ENCODE measurements at places on chromosomes 13 and 19. TPM values are rescaled to one million over a fixed set of nuclear protein-coding genes. Genes with fewer than 3 reads are reported as not detected.

DNA sequence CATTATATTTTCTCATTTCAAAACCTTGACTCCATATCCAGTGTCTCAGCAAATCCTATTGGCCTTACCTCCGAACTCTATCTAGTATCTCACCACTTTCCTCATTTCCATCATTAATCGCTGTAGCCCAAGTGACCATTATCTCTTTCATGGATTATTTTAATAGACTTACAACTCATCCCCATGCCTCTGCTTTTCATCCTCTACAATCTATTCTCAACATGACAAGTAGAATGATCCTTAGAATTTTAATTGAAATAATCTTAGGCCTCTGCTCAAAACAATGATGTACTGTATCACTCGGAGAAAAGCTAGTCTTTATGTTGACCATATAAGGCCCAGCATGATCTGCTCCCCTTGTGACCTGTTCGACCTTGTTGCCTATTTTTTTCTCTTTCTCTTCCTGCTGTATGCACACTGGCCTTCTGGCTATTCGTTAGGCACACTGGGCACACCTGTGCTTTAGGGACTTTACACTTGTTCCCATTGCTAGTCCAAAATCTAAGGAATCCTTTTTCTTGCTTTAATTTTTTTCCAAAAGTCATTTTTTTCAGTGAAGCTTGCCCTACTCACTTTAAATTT is 21.4 kb downstream of the DNAJC15 start:
- no peak for DNase-seq

- no peak for DNase-seq
Observed at GRCh38 chr13:102367836-102368235, 34.0 kb downstream of the FGF14 start.

DNA sequence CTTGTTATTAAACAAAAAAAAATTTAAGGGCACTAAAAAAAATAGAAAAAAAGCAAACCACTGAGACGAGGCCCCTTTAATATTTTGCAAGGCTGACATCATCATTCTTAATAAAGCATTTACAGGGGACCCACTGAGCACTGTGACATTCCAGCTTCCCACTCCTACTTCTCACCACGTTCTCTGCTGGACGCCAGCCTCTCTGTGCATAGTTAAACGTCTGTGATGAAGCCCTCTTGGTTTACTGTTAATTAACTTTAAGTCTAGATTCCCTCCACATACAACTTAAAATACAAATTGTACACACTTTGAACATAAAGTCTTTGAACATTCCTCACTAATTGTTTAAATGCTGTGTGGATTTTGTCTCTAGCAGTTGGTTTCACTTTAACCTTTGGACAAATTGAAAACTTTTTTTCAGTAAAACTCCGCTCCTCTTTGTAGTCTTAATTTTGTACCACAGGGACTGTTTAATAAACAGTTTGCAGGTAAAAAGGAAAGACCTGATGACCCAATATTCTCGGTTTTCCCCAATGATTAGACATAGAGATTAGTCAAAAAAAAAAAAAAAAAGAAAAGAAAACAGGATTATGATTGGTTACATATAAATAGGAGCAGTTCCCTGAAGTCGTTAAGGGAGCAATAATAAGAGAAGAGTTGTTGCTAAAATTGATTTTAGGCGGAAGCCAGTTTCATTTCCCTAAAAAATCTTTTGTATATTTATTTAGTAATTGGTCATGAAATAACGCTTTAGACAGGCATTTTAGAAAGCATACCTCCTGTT is 219.8 kb downstream of the MZT1 start:
- DNase-seq: no peak

- DNase-seq: no peak
Observed at GRCh38 chr13:66655847-66656454, 574.2 kb downstream of the PCDH9 start.

GRCh38 chr13:52933547-52934210 is 85.2 kb upstream of the PCDH8 start:
- no peak for DNase-seq

DNA sequence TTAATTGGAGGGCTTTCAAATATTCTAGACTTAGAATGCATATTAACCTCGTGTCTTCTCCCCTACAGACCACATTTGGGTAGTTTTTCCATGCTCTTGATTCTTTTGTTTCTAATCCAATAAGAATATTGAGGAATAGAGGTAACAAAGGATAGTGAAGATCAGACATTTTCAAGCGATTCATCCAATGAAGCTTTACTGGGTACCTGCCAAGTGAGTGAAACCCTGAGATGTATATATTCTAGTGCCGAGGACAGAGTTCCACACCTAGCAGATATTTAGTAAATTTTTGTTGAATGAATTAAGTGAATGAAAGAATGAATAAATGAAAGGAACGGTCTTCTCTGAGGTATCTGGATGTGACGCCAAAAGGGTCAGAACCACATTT is 442 bp upstream of the RFC3 start:
- no peak for DNase-seq

DNA sequence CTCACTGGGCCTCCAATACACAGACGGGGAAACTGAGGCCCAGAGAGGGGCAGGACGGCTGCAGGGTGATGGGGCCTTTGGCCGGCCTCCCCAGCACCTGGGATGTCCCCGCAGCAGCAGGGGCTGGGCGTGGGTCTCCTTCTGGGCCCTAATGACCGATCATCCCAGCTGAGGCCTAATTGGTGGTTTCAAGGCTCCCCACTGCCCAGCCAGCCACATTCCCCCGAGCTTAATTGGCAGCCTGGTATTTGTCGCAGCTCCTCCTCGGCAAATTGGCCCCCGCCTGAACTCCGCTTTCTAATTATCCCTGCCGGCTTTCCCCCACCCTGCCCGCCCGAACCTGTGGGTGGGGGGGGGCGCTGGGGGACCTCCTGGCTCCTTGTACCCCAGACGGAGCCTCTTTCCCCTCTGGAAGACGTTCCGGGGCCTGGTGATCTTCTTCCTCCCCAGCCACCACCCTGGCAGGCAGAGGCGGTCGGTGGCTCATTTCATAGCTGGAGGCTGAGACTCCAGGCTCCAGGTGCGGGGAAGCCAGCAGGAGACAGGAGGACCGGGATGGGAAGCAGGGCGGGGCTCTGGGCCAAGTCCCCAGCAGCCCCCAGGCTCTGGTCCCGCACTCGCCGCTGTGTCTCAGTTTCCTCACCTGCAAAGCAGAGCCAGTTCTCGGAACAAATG is 27.2 kb upstream of the WDR18 start:
- peak; percentile 78 for DNase-seq

- DNase-seq: peak; percentile 70
Observed at GRCh38 chr19:45681391-45682015, 10.2 kb downstream of the SNRPD2 start.

DNA sequence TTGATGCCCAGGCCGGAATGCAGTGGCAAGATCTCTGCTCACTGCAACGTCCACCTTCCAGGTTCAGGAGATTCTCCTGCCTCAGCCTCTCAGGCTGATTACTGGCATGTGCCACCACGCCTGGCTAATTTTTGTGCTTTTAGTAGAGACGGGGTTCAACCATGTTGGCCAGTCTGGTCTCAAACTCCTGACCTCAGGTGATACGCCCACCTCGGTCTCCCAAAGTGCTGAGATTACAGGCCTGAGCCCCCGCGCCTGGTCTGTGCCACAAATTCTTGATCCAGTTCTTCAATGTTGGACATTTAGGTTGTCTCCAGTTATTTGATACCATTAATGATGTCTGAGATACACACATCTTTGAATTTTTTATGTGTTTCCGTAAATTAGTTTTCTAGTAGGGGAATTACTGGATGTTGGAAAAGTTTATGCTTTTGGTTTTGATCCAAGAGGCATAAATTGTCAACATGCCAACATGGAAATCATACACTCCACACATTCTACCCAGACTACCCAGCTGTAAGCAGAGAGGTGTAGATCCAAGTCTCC is 525 bp upstream of the COG3 start:
- DNase-seq: no peak

DNA sequence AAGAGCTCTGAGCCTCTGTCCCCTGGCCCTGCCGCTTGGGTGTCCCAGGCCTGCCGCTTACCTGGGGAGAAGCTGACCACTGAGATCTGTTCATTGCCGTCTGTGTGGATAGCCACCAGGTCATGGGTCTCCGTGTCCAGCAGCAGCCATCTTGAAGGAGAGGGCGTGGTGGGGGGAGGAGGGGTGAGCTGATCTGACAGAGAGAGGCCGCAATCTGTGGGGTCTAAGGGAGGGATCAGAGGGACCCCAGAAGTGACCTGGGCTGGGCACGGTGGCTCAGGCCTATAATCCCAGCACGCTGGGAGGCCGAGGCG is 14.6 kb upstream of the GPR4 start:
- no peak for DNase-seq

- DNase-seq: no peak
Observed at GRCh38 chr13:101399365-101399764, 16.9 kb downstream of the NALCN start.

- no peak for DNase-seq
Observed at GRCh38 chr13:30857018-30857417, 49.1 kb upstream of the MEDAG start.

- no peak for DNase-seq
Observed at GRCh38 chr13:94987081-94987480, 274.7 kb upstream of the SOX21 start.

- no peak for DNase-seq
Observed at GRCh38 chr13:59447031-59447430, 716.7 kb downstream of the DIAPH3 start.

DNA sequence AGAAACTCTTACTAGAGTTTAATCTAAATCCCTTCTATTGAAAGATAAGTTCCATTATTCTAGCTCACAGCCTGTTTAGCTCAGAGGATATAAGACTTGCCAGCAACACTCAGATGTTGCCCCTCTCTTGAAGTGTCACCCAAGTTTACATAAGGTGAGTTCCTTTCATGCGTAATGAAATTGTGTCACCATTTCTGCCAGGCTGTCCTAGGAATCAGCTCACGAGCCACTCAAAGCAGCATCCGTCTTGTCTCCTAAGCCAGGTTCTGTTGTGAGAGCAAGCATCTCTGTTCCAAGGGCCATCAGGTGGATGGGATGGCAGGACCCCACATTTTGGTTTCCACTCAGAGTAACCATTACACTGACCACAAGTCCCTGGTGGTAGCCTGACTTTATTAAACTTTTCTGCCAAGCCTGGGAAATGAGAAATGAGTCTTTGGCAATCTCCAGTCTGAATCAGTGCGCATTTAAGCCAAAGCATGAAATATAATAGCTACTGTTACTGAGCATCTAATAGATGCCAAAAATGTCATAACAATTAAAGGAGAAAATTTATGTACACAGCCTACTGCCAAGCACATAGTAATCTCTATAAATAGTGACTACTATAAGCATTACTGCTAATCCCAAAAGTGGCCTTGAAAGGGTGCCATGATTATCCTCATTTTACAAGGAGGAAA is 179.6 kb upstream of the MIR17HG start:
- no peak for DNase-seq

- no peak for DNase-seq
Observed at GRCh38 chr19:48591021-48591420, 15.5 kb upstream of the SPACA4 start.

DNA sequence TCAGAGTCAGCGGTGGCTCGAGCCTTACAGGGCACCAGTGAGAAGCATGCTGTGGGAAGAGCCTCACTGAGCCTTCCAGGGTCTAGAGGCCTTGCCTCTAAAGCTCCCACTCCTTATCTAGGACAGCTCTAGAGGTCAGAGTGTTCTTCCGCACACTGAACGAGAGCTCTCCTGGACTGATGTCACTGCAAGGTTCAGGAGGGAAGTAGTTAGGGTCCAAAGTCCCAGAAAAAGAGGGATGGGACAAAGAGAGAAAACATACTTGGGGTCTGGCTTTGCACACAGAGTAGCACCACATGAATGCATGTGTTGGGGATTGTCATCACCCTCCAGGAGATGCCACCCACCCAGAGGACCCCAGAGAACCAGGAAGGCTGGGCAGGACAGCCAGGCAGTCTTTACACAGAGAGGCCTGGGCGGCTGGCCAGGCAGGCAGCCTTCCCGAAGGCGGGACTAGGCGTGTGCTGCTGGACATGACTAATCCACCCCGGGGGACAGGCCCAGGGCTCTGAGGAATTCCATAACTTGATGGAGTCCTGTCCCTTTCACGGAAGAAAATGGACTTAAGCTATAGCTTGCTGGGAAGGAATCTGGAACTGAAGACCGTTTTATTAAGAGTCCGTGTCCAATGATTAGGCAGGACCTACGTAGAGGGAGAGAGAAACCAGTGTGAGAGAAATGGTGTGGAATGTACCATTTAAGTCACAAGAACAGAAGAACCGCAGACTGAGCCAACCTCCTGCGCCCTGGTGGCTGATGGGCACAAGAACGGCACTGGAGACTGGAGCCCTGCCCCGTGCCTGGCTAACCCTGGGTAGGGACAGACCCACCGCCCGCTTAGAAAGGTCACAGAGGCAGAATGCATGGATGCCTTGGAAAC is 16.6 kb upstream of the EPHX3 start:
- peak; percentile 81 for DNase-seq

DNA sequence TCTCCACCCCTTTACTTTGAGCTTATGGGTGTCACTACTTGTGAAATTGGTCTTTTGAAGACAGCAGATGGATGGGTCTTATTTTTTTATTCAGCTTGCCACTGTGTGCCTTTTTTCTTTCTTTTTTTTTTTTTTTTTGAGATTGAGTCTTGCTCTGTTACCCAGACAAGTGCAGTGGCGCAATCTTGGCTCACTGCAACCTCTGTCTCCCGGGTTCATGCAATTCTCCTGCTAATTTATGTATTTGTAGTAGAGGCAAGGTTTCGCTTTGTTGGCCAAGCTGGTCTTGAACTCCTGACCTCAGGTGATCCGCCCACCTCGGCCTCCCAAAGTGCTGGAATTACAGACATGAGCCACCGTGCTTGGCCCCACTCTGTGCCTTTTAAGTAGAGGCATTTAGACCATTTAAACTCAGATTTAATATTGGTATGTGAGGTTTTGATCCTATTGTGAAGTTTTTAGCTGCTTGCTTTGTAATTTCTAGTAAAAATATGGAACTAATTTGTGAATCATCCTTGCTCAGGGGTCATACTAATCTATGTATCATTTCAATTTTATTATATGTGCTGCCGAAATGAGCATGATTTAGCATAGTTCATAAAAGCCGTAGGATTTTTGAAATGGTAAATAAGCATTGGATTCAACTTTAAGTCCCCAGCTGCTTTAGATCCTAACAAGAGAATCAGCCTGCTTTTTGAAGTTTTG is 584.5 kb downstream of the SLITRK1 start:
- DNase-seq: no peak

- no peak for DNase-seq
Observed at GRCh38 chr19:38452430-38453366, 19.2 kb downstream of the RYR1 start.

DNA sequence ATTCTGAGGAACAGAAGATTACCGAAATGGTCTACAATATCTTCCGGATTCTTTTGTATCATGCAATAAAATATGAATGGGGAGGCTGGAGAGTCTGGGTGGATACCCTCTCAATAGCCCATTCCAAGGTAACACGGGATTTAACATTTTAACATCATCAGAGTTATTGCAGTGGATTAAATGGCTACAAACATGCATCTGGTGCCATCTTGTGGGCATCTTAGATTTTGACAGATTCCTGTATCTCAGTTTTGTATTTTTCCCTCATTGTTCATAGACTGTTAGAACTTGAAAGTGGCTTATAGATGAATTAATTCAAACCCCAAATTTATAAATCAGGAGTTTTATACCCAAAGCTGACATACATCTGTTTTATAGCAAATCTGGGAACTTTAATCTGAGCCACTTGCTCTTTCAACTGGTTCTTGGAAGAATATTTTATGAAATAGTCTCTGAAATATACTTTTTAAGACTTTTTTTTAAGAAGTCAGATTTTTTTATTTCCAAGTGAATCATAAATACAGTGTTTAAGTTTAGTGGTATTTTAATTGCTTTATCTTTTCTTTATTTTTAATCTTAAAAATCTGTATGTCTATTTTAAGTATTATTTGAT is 215.2 kb downstream of the NBEA start:
- peak; percentile 75 for DNase-seq

ZNF98 gene
- total RNA-seq: not detected

TTC9B gene
- total RNA-seq: 0.29 TPM

TMEM145 gene
- not detected for total RNA-seq

LIPE gene
- total RNA-seq: not detected

PCDH9 gene
- not detected for total RNA-seq

ZSCAN22 gene
- 4.0 TPM for total RNA-seq
